ENCODE measurements at places on chromosomes 13 and 19.

GRCh38 chr19:13574933-13575332, 68.7 kb upstream of the CACNA1A start:
- no peak for DNase-seq

DNA sequence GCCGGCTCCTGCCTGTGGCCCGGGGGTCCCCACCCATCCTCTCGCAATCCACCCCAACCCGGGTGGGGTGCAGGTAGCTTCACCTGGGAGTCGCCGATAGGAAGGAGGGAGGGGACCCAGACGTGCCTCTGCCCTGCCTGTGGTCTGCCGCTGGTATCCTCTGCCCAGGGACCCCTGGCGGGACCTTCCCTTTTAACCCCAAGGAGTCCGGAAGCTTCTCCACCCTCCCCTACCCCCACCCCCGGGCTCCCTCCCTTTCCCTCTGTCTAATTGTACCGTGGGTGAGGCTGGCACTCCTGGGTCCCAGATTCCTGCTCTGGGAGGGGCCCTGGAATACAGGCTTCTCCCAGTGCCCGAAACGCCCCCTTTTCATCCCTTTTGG, at the start of gene KLK10:
Gene KLK10, minus strand, starts transcription at position 166 of the 382 bp plus-strand sequence. CDS start 579 bp downstream, outside the sequence.
- no peak for DNase-seq

- peak; percentile 66 for DNase-seq
These were observed 16.1 kb upstream of the RASA3 start for GRCh38 chr13:114148521-114148855.

DNA sequence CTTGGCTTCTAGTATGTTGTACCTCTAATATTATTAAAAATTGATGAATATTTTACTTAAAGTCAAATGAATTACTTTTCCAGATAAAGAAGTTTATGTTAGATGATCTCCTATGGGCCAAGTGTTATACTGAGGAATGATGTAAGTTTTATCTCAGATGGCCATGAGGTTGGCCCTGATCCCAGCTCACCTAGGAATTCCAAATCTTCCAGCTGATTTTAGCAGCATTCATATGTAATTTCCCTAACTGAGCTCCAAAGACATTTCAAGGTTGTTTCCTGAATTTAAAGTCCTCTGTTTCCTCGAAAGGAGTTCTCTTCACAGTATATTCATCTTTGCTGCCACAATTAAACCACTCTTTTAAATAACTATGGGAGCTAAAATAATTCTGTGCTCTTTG, 1670.4 kb upstream of the SPRY2 start:
- no peak for DNase-seq

DNA sequence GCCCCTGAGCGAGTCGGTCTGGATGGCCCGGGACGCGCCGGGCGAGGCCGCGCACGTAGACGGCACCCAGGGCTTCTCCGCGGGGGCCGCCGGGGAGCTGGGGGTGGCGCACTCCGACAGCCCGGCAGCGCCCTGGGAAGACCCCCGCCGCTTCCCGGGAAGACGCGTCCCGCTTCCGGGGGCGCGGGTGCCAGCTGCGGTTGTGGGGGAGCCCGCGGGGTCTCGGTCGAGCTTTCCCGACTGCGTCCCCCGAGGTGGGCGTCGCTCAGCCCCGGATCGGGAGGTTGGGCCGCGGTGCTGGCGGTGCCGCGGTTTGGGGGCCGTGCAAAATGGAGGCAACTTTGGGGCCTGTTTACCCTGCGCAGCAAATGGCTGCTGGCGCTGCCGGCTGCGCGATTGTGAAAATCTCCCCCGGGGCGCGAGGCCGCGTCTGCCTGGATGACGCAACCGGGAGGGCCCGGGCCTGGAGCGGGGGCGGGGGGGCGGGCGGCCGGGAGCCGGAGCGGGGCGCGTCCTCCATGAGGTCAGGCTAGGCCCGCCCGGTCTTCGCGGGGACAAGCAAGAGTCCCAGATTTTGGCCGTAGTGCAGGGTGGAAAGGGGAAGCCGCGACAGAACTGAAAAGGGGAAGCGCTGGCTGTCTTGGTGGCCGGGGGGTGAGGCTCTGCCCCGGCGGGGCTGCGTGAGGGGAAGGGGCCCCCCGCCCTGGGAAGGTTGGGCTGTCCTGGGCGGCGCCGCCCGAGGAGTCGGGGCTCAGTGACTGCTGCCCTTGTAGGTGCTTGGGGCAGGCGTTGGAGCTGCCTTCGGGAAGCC, 11.3 kb downstream of the PEAK3 start:
- DNase-seq, result no peak

DNA sequence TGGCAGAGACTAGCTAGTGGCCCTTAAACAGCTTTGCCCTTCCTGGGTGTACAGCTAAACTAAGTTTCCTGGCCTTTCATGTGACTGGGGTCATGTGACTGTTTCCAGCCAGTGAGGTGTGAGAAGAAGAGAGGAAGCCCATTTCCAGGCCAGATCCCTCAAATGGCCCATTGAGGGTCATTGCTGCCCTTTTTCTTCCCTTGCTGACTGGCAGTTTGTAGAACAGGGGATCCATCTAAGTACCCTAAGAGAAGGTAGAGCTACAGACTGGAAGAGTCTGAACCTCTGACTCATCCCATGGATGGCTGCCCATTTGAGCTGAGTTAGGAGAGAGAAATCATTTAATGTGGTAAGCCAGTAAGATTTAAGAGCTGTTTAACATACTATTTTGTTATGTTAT, 2.8 kb downstream of the SWSAP1 start:
- no peak for DNase-seq

- DNase-seq, result no peak
These were observed 861.9 kb upstream of the SLITRK1 start for GRCh38 chr13:84744203-84744602.

- no peak for DNase-seq
These were observed 65.2 kb upstream of the ZNF599 start for GRCh38 chr19:34838248-34838647.

DNA sequence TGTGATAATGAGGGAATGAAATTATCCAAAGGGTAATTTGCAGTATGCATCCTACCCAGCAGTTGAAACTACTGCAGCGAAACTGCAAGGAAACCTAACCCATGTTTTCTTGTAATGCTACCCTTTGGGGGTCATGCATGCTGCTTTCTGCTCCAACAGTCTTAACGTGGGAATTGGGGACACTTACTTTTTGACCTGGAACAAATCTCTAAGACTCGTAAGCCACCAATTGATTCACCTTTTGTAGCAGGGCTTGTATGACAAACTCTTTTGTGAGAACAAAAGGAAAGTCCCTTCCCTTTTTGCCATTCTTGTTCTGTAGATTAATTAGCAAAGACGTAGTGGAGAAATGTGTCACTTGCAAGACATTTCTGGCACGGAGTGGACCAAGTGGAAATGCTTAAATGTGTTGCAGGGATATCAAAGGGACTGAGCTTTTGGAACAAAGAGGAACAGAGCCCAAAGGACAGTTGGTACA, 27.4 kb downstream of the LRCH1 start:
- no peak for DNase-seq

DNA sequence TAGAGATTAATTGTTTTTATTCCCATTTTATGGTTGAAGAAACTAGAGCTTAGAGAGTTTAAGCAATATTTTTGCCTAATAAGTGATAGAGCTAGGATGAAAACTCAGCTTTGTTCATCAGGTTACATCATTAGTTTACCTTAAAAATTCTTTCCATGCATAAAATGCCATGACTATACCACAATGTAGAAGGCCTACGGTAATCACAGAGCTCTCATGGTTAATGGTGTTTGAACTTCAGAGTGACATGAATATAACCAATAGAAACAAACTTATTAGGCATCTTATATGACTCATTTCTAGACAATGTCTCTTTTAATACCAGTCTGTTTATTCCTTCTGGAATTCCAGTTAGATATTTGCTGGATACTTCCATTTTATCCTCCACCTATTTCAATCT, 78.5 kb downstream of the FGF9 start:
- no peak for DNase-seq

- DNase-seq, result no peak
These were observed 417.1 kb downstream of the ITGBL1 start for GRCh38 chr13:101869553-101869952.

- peak; percentile 67 for DNase-seq
These were observed at the start of gene GEMIN7 for GRCh38 chr19:45079063-45079910. Gene GEMIN7, plus strand, starts transcription at chr19:45079260. Its CDS starts 10,855 bp downstream, at chr19:45090115.

DNA sequence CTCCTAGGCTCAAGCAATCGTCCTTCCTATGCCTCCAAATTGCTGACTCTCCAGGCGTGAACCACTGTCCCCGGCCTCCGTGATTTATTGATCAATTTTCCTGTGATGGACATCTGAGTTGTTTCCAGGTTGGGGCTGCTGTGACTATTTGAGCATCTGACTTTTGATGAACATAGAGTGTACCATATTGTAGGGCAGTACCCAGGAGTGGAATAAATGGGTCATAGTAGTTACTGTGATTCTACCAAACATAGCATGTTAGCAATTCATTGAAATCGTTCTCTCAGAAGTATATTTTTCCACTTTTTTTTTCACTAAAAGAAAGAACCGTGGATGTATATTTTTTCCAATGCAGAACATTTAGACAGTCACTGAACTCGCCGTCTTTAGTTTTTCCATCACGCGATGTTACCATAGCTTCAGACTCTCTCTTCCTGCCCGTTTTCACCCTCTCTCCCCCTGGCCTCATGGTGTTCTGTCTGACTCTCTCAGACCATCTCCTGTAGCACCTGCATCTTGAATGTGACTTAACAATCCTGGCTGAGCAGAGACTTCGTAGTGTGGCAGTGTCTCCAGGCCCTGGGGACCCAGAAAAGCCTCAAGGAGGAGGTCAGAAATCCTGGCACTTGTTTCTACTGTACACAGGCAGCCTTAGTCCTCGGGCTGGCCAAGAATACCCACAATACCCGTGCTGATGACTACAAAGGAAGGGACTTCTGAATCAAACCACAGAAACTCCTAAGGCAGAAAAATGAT, 3.2 kb upstream of the RASGRP4 start:
- DNase-seq, result no peak

GRCh38 chr19:45352471-45352870, 11.9 kb downstream of the KLC3 start:
- DNase-seq, result no peak

- DNase-seq, result peak; percentile 72
These were observed at the start of gene MIER2 for GRCh38 chr19:344625-345319. Gene MIER2, minus strand, starts transcription at chr19:344796. Its CDS starts 14 bp downstream, at chr19:344782.

GRCh38 chr13:98919566-98919965, 58.3 kb downstream of the DOCK9 start:
- DNase-seq, result peak; percentile 37

DNA sequence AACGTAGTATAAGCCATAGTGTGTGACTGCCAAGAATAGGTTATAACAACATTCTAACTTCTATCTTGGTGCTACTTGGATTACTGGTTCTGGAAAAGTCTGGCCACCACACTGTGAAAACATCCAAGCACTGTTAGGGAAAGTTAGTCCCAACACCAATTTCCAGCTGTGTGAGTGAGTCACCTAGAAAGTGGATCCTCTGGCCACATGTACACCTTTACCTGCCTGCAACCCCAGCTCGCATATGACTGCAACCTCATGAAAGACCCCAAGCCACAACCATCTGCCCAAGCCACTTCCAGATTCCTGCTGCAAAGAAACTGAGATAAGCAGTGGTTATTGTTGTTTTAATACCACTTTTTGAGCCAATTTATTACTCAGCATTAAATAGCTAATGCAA, 404.5 kb downstream of the KCTD12 start:
- no peak for DNase-seq

GRCh38 chr19:46950526-46951170, 69.0 kb upstream of the NPAS1 start:
- no peak for DNase-seq

- no peak for DNase-seq
These were observed 2.2 kb downstream of the RPS16 start for GRCh38 chr19:39433480-39434079.

GRCh38 chr13:103101500-103101899, 35.3 kb upstream of the SLC10A2 start:
- DNase-seq, result no peak

- no peak for DNase-seq
These were observed 80.1 kb downstream of the IPO5 start for GRCh38 chr13:98033277-98034247.

- no peak for DNase-seq
These were observed 77.1 kb upstream of the WASF3 start for GRCh38 chr13:26480246-26480855.

GRCh38 chr13:24925318-24926231, 161.6 kb downstream of the RNF17 start:
- no peak for DNase-seq

GRCh38 chr13:21670006-21670882, 629 bp upstream of the FGF9 start:
- DNase-seq, result no peak

DNA sequence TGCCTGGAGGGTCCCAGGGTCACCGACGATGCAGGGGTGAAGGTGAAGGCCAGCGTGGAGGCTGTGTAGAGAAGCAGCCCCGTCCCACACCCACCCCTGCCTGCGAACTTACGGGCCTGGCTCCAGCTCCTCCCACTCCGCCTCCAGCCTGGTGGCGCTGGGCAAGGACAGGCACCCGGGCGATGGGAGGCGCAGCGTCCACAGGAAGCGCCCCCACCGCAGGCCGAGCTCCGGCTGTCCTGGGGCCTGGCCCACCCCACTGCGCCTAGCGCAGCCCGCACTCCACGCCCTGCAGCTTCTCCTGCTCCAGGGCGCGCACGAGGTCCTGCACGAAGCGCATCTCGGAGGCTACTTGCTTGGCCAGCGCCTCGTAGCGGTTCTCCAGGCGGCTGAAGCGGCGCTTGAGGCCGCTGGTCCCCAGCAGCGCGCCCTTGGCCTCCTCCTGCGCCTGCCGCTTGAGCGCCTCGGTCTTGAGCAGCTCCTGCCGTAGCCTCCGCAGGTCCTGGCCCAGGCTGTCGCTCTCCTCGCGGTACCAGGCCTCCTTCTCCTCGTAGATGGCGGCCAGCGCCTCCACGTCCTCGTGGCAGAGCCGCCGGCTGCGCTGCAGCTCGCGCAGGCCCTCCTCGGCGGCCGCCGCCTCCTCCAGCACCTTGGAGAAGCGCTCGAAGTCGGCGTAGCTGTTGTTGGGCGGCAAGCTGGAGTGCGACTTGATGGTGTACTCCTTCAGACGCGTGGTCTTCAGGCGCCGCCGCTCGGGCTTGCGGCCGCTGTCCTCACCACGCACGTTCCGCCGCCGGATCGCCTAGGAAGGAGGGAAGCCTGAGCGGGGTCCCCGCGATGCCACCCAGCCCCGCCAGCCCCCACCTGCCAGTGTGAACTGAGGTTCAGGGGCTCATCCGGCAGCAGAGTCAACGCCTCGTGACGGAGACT, 11.8 kb downstream of the DAPK3 start:
- DNase-seq, result no peak

DNA sequence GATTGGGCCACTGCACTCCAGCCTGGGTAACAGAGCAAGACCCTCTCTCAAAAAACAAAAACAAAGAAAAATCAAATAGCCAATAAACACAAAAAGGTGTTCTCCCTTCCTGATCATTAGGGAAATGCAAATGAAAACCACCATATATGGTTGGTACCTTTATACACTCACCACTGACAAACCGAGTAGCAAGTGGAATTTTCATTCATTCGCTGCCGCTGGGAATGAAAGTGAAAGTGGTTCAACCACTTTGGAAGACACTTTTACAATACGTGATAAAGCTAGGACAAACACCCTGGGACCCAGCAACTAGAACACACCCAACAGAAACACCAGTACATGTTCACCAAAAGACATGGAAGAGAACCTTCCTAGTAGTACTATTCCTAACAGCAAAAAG, 21.0 kb downstream of the GRIK5 start:
- no peak for DNase-seq
